Neural crest cell (in vitro differentiated cells): ENCODE measurements at places on chromosomes 13 and 19. TPM values are rescaled to one million over a fixed set of nuclear protein-coding genes. Genes with fewer than 3 reads are reported as not detected.
A peak's percentile ranks its signal among the peaks of the same experiment; 100 is the strongest.

DNA sequence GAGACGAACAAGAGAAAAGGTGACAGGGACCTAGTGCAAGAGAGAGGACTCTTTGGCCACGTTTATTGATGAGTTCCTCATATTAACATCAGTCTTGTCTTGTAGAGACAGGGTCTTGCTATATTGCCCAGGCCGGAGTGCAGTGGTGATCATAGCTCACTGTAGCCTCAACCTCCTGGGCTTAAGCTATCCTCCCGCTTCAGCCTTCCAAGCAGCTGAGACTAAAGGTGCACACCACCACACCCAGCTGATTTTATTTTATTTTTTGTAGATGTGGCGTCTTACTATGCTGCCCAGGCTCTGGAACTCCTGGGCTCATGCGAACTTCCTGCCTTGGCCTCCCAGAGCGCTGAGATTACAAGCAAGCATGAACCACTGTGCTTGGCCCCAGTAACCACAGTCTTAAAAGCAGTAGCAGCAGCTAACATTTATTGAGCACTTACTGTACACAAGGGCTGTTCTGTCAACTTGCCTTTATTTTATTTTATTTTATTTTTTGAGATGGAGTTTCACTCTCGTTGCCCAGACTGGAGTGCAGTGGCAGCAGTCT is 1.1 kb upstream of the SH2D3A start:
- H3K27ac ChIP-seq: no peak overlapping the region
- H3K36me3 ChIP-seq: no peaks in the 10 kb centered on the region
- H3K4me3 ChIP-seq: peak overlapping the region; percentile 44
- H3K4me1 ChIP-seq: peaks cover 13% of the 10 kb centered on the region

The THAP8 gene
- total RNA-seq: 9.4 and 9.8 TPM in 2 replicates

DNA sequence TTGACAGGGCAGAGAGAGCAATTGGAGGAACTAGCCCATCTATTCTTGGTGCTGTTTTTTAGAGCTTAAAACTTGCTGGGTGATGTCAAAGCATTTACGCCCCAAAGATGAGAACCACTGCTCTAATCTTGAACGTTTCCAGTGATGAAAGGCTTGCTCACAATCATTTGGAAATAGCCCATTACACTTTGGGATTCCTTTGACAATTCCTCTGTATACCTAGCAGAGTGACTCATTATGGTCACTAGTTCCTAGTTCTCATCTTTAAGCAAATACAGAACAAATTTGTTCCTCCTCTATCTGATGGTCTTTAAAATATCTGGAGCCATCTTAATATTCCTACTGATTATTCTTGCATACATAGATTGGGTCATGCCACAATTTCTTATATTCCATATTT is 112.3 kb downstream of the GPC6 start:
- H3K4me3 ChIP-seq: no peak overlapping the region
- peaks cover 9% of the 10 kb centered on the region for H3K4me1 ChIP-seq
- no peak for DNase-seq
- H3K27me3 ChIP-seq: no peaks in the 10 kb centered on the region

- H3K4me3 ChIP-seq: no peak overlapping the region
- no peak overlapping the region for H3K27ac ChIP-seq
- DNase-seq: no peak
- no peaks in the 10 kb centered on the region for H3K36me3 ChIP-seq
- no peaks in the 10 kb centered on the region for H3K4me1 ChIP-seq
Measured at GRCh38 chr19:7699417-7700401, 2.2 kb downstream of the FCER2 start.

- DNase-seq: no peak
- H3K4me3 ChIP-seq: no peak overlapping the region
- peaks cover 3% of the 10 kb centered on the region for H3K36me3 ChIP-seq
- no peaks in the 10 kb centered on the region for H3K27me3 ChIP-seq
Measured at GRCh38 chr13:73720216-73720840, 413.9 kb downstream of the KLF12 start.

DNA sequence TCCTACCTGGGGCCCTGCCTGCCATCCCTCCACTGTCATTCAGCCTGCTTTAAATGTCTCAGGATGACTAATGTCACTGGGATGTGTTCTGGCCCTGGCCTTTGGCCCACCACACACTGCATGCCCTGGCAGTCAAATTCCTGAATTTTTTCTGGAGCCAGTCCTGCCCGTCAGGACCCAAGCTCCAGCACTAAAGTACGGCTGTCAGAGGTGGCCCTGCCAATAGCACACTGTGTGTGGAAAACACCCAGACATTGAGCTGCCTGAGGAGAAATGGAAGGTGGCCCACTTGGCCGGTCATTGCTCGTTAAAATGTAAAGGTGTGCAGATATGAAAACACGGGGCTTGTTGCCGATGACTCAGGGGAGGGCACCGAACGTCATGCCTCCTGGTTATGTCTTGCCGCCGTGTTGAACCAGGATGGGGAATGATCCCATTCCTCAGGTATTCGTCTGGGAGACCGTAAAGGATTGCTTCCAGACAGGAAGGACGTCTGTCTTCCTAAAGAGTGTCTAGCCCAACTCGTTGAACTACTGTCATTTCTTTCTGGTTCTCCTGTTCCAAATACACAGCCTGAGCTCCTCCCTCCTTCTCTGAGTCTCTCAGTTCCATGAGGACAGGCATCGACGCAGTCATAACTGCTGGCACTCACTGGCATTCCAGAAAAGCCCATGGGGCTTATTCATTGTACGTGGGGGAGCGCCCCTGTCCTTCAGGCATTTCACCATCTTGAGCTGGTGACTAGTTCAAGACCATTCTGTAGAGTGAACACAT is 40.6 kb downstream of the COL4A2 start:
- no peaks in the 10 kb centered on the region for H3K27me3 ChIP-seq
- no peak overlapping the region for H3K4me3 ChIP-seq
- peaks cover 9% of the 10 kb centered on the region for H3K36me3 ChIP-seq
- H3K4me1 ChIP-seq: peaks cover 25% of the 10 kb centered on the region
- DNase-seq: no peak
- H3K27ac ChIP-seq: no peak overlapping the region

The ZNF878 gene
- total RNA-seq: 2.1 and 2.5 TPM in 2 replicates

The ZNF534 gene
- total RNA-seq: not detected in 2 replicates

The PRKACA gene
- 103 TPM in 2 replicates for total RNA-seq
